ENCODE measurements at places on chromosomes 5 and 9.

DNA sequence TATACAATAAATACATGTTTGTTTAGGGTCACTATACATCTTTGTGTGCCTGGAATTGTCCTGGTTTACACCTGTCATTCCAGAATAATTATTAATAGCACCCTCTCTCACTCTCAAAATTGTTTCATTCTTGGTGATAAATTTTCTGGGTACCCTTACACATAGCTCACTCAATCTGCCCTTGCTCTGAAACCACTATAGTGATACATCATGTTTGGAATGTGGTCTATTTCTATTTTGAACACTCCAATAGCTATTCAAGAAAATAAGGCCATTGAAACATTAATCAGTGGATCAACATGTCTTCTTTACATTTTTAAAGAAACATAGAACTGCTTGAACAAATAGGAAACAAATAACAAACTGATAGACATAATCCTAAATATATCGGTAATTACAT lies 158.7 kb downstream of the ARRDC3 start:
- no peak for DNase-seq

GRCh38 chr5:37875051-37875787 lies 35.4 kb upstream of the GDNF start:
- no peak for DNase-seq

GRCh38 chr5:126869005-126869451 lies 92.1 kb downstream of the LMNB1 start:
- DNase-seq, result no peak

- DNase-seq, result no peak
Measured at GRCh38 chr9:32877639-32878217, 94.4 kb downstream of the TMEM215 start.

GRCh38 chr5:125584140-125584520 lies 837.7 kb upstream of the ZNF608 start:
- no peak for DNase-seq

DNA sequence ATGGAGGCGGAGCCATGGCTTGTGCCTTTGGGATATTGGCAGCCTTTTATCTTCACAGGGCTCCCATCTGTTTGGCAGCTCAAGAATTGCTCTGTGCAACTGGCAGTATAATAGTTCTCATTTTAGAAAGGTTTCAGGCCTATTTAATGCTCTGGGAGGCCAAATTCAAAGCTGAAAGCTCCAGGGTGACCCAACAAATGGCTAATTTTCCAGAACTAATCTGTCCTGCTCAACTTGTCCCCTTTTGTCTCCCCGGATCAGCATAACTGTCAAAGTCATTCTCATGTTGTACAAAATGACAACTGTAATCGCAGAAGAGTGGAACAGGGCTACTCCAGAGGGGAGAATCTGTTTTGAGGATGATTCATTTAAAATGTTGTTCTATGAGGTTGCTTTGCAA lies 52.6 kb upstream of the CXCL14 start:
- DNase-seq, result no peak

- DNase-seq, result no peak
Measured at GRCh38 chr5:140287801-140288521, 14.9 kb downstream of the PFDN1 start.

- DNase-seq, result peak; percentile 8
Measured at GRCh38 chr5:56817263-56818014, 2.1 kb downstream of the MAP3K1 start.

DNA sequence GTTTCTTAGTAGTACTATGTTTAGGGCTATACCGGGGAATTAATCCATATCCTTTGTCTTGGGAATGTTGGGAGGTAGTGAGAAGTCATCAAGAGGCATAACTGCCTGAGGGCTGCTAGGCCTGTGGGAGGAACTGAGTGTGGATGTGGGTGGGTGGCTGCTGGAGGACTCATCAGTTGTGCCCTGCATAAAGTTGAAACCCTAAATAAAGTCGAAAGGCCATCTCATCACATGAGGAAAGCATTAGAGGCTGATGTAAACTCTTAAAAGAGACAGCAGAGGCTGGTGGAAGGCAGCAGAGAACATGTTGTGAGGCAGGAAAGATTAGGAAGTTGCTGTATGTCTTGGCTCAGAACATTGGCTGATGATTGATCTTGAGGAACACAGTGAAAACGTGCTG lies 143.8 kb downstream of the MAST4 start:
- no peak for DNase-seq

- DNase-seq, result no peak
Measured at GRCh38 chr5:160534914-160535313, 113.3 kb downstream of the PTTG1 start.

- peak; percentile 69 for DNase-seq
Measured at GRCh38 chr9:132673355-132673754, 3.1 kb downstream of the GTF3C4 start.

- no peak for DNase-seq
Measured at GRCh38 chr5:141785135-141785534, 93.1 kb downstream of the PCDH1 start.

DNA sequence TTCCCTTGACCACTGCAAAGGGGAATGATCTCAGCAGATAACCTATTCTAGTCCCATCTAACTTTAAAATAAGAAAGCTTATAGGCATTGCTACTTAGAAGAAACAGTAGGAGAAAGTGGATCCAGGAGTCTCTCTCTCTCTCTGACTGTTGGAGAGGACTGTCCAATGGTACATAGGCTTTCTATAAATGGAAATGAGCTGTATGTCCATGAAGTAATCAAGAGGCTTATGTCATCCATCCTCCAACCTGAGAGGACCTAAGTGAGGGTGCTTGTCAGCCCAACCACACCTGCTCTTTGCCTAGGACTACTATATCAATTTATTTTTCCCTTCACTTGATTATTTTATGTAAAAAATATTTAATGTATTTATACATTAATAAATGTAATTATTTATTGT lies 172.3 kb downstream of the PAPPA start:
- no peak for DNase-seq

DNA sequence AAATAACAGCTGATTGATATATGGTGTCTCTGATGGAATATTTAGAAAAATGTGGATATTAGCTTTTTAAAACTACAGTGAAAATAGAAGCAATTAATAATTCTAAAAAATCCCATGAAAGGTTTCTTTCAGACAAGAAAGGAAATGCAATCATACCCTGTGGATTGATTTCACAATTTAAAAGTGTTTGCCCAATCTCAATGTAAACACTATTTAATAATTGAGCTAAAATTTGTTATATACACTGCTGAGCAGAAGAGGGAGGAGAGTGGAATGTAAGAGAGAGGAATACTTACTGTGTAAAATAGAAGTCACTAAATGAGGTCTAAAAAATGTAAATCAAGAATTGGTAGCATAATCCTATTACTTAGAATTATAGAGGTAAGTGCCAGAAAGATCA lies 76.9 kb downstream of the FEM1C start:
- DNase-seq, result no peak

GRCh38 chr5:142945845-142946244 lies 175.7 kb downstream of the ARHGAP26 start:
- no peak for DNase-seq

DNA sequence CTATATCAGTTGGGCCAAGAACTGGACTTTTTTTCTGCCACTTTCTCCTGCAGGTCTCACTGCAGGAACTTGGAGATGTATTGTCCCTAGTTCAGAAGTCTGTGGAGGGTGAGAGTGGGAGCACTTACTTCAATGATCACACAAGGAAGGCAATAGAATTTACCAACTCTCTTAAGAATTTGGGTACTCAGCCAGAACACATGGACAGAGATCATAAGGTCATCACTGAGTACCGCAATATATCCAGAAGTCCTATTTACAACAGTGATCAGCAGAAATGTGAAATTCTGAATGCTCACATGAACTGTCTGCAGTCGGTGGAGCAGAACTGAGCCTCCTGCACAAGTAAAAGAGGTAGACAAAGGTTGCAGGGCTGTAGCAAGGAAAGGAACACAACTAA lies 101.0 kb downstream of the FAM114A2 start:
- DNase-seq, result no peak

GRCh38 chr9:114250235-114250568 lies 72.7 kb upstream of the ORM1 start:
- peak; percentile 80 for DNase-seq

DNA sequence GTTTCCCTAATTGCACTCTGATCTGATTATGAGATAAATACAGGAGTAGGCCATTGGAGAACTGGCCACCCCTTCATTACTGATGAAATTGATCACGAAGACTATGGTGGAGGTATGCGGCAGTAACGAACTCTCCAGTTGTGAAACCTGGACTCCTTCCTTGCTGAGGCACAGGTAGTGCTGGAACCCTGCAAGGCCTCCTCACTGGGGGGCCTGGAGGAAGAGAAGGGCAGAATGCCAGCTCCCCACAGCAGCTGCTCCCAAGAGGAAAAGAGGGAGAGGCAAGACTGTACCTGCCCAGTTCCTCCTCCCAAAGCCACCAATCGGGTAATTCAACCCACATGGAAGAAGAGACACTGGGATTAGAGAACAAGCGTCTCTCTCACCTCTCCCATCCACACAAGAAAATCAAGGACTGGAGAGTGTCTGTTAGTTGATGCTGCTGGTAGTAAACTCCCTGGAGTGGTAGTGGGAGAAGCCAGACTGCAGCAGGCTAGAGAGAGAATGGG lies 19.1 kb upstream of the TRIO start:
- no peak for DNase-seq

- DNase-seq, result no peak
Measured at GRCh38 chr5:114192108-114192507, 169.8 kb upstream of the KCNN2 start.

DNA sequence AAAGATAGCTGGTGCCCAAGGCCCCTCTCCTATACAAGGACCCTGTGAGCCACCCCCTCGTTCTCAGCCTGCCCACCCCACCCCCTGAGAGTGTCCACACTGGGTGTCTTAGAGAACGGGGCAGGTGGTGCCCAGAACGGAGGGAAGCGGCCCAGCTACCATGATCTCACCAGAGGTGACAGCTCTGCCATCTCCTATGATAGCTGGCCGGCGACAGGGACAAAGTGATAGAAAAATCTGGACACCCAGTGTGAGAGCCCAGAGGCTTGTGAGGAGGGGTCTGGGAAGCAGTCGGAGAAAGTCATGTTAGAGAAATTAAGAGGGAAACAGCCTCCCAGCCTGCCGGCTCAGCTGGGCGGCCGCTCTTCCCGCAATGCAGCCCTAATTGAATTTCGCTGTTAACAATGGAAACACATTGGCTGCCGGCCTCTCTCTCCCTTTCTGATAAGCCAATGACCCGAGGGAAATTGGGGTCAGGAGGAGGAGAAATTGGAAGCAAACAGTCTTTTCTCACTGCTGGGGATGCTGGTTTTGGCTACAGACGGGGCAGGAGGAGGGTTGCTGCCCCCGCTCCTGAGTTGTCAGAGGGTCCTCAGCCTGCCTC lies 32.3 kb downstream of the HK3 start:
- DNase-seq, result peak; percentile 70

DNA sequence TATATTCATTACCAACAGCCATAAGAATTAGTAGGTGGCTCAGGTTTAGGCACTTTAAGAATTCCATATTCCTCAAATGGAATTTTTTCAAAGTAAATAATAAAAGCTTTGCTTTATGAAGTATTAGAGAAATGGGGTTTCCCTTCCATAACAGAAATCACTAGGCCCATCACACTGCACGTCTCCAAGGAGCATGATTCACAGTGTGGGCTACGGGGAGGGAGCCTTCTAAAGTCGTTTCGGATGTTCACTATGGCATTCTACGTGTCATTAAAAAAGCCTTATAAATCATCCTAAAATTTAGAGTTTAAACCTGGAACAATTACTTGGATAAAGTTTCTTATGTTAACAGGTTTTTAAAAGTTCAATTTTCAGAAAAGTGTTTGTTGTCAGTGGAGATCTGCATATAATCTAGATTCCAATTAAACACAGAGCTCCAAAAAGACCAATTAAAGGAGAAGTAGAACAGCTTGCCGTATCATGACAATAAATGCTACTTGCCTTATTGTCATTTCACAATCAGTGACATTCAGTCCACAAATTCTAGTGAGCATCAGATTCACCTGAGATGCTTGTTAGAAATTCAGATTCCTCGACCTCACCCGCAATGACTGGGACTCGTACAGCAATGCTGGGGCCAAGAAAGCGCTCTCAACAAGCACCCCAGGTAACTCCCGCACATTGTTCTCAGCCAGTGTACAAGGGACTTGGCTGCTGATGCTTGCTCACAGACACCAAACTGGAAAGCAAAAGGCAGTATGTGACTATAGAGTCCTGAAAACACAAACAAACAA lies 115.7 kb downstream of the NFIB start:
- no peak for DNase-seq

- no peak for DNase-seq
Measured at GRCh38 chr5:139822553-139823425, 27.2 kb downstream of the PSD2 start.

GRCh38 chr9:120767451-120767850 lies 25.8 kb downstream of the FBXW2 start:
- DNase-seq, result no peak

- peak; percentile 18 for DNase-seq
Measured at GRCh38 chr5:7015586-7016256, 302.5 kb downstream of the TENT4A start.

DNA sequence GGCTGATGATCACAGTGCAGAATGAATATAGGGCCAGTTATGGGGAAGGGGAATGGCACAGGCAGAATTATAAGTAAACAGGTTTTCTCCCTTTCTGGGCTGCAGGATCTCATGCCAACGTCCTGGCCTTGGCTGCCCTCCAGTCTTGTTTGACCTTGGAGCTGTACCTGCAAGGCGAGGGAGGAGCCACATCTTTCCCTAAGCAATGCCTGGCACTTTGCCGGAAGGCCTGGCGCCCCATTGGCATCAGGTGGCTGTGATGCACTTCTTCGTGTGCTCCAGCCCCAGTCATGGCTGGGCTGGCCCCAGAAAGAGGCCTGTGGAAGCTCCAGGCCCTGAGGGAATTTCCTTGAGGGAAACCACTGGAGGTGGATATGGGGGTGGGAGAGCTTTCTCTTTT lies 16.7 kb upstream of the IQGAP2 start:
- no peak for DNase-seq

- DNase-seq, result no peak
Measured at GRCh38 chr5:172313915-172314314, 30.4 kb upstream of the UBTD2 start.

GRCh38 chr9:114937516-114937915 lies 7.1 kb upstream of the TNFSF8 start:
- DNase-seq, result no peak

GRCh38 chr9:69193685-69194032 lies 19.6 kb downstream of the TJP2 start:
- DNase-seq, result peak; percentile 45

- no peak for DNase-seq
Measured at GRCh38 chr5:83368835-83369234, 102.7 kb upstream of the VCAN start.

- DNase-seq, result no peak
Measured at GRCh38 chr9:115775659-115776058, 377.9 kb upstream of the PAPPA start.
